Hindlimb muscle (tissue), 1 donor: ENCODE measurements at places on chromosomes 1 and 21. TPM values are rescaled to one million over a fixed set of nuclear protein-coding genes. Genes with fewer than 3 reads are reported as not detected.

PRAMEF8 gene
- polyA plus RNA-seq: not detected

C1orf226 gene
- 1.7 TPM for polyA plus RNA-seq

TBX15 gene
- polyA plus RNA-seq: 61.2 TPM

PTAFR gene
- polyA plus RNA-seq: 2.8 TPM

IL10 gene
- 0.53 TPM for polyA plus RNA-seq

KCNE2 gene
- 0.75 TPM for polyA plus RNA-seq

KCNJ9 gene
- polyA plus RNA-seq: 0.09 TPM

SLC35F3 gene
- 0.58 TPM for polyA plus RNA-seq

OR2L3 gene
- polyA plus RNA-seq: not detected

CIART gene
- polyA plus RNA-seq: 2.3 TPM

ETS2 gene
- 31.3 TPM for polyA plus RNA-seq

GON4L gene
- polyA plus RNA-seq: 35.8 TPM

- no peak for DNase-seq
These were observed 92.5 kb downstream of the CDC42BPA start for GRCh38 chr1:227225715-227226346.

DNA sequence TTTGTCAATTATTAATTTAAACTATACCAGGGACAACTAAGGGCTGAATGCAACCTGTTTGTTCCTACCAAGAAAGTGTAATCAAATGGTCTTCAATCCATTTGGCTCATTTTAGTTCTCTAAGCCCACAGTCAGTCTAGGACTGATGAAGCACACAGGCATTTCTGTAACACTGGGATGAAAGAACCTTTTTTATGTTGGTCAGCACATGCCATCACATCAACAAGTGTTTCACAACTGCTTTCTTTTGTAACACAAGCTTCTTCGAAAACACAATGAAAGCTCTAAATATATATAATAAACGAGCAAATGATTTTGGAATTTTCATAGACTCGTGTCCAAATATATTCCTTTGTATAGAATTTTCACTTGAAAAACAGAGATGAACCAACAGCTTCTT is 28.8 kb downstream of the HEATR1 start:
- DNase-seq: no peak

- DNase-seq: no peak
These were observed 62.5 kb downstream of the SCCPDH start for GRCh38 chr1:246786606-246787238.

- no peak for DNase-seq
These were observed 8.7 kb downstream of the GRHL3 start for GRCh38 chr1:24327891-24328290.

- no peak for DNase-seq
These were observed 434.5 kb downstream of the KIF26B start for GRCh38 chr1:245589316-245589715.

DNA sequence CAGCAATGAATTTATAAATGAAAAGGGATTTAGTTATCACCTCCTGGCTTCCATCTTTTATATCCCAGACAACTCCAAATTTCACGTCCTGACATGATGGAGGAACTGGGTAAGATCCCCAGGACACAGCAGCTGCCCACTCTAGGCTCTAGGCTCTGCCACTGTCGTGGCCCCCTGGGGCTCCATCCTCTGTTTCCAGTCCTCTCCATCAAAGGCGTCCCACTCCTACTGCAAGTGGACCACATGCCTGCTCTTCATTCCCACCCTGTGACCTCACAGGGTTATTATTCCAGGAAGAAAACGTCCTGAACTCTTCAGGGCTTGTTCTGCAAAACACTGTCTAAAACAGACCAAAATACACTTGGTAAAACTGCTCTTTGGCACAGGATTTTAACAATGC is 11.9 kb downstream of the URB1 start:
- DNase-seq: no peak

DNA sequence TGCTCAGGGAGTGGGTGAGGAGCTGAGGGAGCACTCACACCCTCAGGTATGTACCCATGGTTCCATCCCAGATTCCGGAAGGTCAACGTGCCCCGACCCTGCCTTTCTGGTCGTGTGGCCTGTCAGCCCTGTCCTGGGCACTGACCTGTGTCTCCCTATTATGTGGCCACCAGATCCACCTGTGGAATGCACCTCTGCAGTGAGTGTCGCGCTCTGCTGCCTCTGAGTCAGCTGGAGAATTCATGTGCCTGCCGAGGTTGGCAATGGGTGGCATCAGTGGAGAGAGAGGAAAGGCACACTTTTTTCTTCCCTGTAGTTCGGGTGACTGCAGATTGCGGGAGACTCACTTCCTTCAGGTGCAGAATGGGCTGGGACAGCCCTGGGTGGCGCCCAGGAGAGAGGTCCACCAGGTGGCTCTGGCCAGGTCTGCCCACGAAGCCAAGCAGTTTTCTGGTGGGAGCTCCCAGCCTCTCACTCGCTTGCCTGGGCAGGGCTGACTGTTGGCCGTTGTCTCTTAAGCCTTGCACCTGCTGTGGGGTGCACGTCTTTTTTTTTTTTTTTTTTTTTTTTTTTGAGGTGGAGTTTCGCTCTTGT is 176.1 kb upstream of the TMEM51 start:
- no peak for DNase-seq

GRCh38 chr21:35473496-35473895 is 424.4 kb upstream of the RUNX1 start:
- no peak for DNase-seq

DNA sequence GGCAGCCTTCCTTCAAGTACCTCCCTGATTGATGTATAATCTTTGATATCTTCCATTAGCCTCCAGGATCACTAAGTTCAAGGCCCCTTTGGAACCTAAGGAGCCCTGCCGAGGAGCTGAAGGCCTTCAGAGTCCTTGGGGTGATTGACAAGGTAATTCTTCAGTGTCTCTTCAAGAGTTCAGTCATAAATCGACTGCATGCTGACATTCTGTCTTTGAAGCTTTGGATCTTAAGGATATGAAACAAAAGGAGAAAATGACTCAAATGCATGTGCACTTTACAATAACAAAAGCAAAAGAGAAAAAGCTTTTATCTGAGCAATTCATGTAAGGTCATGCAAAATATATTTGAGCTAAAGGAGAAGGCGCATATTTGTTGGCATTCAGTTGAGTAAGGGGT is 125.3 kb downstream of the RPS6KC1 start:
- no peak for DNase-seq

- no peak for DNase-seq
These were observed 14.5 kb downstream of the SAMD11 start for GRCh38 chr1:938088-938683.

- no peak for DNase-seq
These were observed 18.2 kb downstream of the INAVA start for GRCh38 chr1:200912737-200913407.

DNA sequence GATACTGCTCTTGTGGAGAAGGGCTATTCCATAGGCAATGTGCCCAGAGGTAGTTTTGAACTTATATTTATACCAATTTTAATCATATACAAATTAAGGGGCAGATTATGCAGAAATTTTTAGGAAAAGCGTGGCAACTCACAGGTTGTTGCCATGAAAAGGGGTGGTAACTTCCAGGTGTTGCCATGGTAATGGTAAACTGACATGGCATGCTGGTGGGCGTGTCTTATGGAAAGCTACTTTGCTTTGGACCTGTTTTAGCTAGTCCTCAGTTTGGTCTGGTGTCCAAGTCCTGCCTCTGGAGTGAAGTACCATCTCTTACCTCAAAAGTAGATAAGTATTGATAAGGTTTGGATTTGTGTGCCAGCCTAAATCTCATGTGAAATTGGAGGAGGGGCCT is 7.9 kb upstream of the IL23R start:
- no peak for DNase-seq

- no peak for DNase-seq
These were observed 2.9 kb upstream of the NFASC start for GRCh38 chr1:204867666-204868339.

DNA sequence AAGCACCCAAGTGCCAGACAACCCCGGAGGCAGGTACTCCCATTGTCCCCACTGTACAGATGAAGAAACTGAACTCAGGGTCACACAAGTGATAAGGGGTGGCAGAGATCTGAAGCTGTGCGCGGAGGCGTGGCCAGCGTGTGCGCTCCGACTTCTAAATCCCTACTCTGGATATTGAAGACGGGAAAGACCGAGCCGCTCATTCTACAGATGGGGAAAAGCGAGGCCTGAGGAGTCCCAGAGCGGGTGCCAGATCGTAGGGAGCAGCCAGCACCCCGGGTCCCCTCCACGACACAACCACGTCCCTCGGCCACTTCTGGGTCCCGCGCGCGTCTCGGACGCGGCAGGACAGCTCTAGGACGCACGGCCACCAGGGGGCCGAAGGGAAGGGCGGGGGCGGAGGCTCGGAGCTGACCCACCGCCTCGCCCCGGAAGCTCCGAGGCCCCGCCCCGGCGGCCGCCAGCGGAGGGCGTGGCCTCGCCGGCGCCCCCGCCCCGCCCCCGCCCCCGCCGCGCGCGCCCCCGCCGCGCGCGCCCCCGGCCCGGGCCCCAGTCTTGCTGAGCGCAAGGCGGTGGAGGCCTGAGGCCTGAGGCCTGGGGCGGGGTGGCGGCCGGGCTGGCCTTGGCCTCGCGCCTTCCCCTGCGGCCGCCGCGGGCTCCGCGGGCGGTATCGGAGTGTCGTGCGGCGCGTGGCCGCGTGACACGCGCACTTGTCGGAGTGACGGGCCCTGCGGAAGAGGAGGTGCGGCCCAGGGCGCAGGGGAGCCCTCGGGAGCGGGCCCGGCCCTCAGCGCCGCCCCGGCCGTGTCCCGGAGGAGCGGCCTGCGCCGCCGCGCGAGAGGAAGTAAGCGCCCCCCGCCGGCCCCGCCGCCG is at the start of gene H6PD:
Gene H6PD (plus strand): TSS at position 552 of the 873 bp plus-strand sequence. CDS start 10,161 bp downstream, outside the sequence.
- peak; percentile 90 for DNase-seq

DNA sequence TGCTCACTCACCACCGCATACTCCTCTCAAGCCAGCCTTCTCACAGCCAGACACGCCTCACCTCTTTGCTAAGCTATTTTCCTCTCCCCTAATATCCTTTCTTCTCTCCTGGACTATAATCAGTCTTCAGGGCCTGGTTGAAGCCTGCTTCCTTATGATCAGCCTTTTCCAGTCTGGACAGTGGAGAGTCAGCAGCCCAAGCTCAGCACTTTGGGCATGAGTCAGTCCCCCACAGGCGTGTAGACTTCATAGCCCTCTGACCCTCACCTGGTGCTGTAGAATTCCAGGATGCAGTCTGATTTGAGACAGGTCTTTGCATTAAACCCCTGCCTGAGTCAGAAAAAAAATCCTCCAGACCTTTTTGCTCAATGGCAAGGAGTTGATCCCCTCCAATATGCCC is 2.5 kb downstream of the HPCAL4 start:
- no peak for DNase-seq

- no peak for DNase-seq
These were observed 46.8 kb upstream of the ZC3H11B start for GRCh38 chr1:219659684-219660083.

GRCh38 chr21:16404776-16405175 is 675.0 kb downstream of the USP25 start:
- DNase-seq: peak; percentile 72

DNA sequence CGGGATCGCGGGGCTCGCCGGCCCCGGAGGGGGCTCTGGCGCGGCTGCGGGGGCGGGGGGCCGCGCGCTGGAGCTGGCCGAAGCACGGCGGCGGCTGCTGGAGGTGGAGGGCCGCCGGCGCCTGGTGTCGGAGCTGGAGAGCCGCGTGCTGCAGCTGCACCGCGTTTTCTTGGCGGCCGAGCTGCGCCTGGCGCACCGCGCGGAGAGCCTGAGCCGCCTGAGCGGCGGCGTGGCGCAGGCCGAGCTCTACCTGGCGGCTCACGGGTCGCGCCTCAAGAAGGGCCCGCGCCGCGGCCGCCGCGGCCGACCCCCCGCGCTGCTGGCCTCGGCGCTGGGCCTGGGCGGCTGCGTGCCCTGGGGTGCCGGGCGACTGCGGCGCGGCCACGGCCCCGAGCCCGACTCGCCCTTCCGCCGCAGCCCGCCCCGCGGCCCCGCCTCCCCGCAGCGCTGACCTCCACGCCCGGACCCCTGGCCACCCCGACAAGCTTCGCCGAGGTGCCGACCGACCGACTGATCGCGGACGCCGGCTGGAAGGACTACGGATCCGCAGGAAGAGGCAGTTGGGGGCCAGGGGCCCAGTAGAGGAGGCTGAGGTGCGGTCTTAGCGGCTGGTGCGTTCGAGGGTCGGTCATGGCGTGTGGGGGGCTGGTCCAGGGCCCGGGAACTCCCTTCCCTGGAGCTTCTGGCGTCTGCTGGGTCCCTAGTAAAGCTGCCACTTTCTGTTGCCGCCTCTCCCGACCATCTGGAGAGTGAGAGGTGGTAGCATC is 711 bp downstream of the TRNP1 start:
- DNase-seq: peak; percentile 42

DNA sequence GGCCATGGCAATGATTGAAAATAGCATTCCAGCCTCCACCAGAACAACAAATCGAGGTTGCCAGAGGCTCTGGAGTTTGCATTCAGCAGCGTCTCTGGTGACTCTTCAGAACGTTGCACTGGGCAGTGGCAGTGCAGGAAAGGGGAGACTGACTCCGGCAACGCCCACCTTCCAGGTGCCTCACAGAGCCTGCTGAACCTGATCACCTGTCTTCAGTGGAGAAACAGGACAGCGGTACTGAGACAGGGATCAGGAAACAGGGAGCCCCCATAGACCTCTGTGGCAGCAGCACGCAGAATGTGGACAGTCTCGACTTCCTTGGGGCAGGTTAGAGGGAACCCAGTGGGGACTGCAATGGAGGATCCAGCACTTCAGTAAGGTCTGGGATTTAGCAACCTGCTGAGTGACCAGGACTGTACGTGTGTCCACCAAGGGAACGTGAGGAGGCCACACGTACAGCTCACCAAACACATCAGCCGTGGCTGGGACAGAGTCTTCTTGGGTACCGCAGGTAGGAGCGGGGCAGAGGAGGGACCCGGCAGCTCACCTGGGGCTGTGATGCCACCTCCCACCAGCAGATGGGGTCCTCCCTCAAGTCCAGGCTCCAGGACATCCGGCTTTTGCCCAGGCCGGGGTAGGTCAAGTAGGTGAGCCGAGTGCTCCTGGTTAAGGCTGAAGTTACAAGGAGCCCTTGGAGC is 128.6 kb downstream of the PRDM2 start:
- DNase-seq: no peak

GRCh38 chr1:53705446-53706096 is 33.4 kb downstream of the GLIS1 start:
- DNase-seq: no peak

GRCh38 chr21:42441963-42442362 is 38.3 kb downstream of the UBASH3A start:
- no peak for DNase-seq

- peak; percentile 67 for DNase-seq
These were observed 51.8 kb upstream of the CXADR start for GRCh38 chr21:17461014-17461413.

DNA sequence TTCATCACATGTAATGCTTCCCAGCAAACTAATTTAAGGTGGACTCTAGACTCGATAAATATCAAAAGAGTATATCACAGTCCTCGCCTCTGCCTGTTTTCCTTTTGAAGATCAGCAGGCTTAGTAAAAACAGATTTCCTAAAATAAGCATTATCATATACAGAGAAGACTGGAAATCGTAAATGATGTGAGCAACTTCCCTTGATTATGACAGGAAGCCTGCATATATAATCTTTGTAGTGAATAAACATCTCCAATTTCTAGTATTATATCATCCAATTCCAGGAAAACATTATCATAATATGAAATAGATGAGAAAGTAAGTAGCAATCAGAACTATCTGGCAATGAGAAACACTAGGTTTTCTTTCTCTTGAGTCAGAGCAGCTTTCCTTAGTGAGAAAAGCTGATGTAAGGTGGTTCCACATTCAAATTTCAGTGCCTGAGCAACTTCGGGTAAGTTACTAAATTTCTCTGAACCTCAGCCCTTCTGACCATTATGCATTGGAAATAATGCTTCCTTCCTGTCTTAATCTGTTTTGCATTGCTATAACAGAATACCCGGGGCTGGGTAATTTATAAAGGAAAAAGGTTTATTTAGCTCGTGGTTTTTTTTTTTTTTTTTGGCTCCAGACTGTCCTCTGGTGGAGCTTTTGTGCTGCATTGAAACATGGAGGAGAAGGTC is 12.6 kb upstream of the POU2F1 start:
- no peak for DNase-seq
